Stimulated activated CD4-positive, alpha-beta T cell treated with anti-CD3 and anti-CD28 coated beads, Interleukin-12 subunit alpha, Interleukin-12 subunit beta, amount 100 ng/mL, for 48 hours (primary cell): ENCODE measurements at places on chromosomes 7 and 10.

GRCh38 chr7:70738151-70738885 lies 393.6 kb upstream of the GALNT17 start:
- DNase-seq: no peak

- DNase-seq: no peak
Observed at GRCh38 chr10:60760711-60761210, 17.5 kb upstream of the CDK1 start.

GRCh38 chr10:76282061-76283025 lies 850.9 kb downstream of the LRMDA start:
- no peak for DNase-seq

DNA sequence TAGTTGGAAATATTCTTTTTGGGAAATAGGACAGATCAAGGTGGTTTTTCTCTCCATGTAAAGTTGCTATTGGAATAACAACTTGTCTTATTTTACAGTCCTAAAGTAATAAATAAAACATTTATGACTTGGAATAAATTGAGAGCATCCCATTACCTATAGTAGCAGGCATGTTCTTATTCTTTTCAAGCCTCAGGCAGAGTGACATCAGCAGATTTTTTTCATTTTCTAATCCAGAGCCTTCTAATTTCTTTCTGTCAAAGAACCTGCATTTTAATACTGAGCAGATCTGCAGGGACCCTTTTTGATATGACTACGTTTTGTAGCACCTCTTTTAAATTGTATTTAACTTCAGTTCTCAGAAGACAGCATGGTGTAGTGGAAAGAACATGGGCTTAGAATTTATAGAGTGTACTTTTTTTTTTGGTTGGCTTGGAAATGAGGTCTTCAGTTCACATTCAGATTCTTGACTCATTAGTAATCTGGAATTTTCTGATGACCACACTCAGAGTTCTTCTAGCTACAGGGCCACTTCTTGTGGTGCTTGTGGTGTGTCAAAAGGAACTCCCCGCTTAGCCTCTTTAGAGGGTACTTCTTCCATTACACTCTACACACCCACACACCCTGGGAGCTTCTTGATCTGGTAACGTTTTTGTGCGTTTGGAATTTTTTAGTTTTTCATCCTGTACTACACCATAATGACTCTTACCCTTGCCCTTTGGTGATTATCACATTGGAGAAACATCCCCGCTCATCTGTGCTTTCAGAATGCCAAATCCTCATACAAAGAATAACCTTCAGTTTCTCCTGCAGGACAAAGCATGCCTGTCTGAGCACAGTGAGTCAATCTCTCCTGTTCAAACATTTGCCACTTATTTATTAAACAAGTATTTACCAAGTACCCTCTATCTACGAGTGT lies 34.6 kb downstream of the AGK start:
- DNase-seq: peak; percentile 47

DNA sequence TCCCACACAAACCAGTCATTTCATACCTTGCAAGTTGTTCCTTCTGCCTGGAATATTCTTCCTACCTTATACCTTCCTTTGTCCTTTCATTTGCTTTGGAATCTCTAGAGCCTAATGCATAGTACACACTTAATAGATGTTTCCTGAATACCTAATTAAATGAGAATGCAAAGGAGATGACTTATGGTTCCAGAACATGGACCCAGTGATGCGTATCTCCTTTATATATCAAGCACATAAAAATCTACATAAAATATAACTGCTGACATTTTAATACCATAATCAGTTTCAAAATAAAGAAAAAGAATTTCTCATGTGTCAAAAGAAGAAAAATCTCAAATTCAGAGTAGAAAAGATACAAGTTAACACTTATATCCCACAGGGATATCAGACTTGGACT lies 110.6 kb upstream of the ASAH2 start:
- no peak for DNase-seq

DNA sequence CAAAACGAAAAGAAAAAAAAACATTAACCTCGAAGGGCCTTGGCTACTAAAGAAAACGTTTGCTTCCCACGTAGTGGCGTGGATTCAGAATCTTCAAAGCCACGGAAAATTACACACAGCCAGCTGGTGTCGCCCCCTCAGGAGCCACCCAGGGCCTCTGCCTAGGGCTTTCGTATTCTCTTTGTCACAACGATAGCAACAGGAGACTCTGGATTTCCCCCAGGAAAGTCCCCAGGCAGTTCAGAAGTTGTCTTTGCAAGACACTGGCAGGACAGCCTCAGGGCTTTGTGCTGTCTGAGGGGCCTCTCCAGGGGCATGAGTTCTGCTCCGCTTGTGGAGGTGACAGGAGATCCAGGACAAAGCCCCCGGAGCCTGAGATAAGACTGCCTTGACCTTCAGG lies 150.2 kb upstream of the INSYN2A start:
- peak; percentile 11 for DNase-seq

GRCh38 chr10:100967332-100967731 lies 2.0 kb upstream of the SEMA4G start:
- no peak for DNase-seq

DNA sequence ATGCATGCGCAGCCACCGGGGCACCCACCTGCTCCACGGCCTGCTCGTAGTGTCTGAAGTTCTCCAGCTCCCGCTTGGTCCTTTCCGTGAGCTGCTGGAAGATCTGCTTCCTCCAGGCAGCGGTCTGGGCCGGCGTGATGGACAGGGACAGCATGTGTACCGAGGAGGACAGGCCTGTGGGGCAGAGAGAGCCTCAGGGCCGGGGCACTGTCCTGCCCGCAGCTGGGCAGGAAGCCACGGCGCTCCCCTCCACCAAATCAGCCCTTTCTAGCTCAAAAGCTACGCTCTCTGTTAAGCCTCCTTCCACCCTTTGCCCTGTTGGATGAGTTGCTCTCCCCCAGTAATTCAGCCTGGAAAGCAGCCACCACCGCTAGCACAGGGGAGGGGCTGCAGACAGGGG lies 19.2 kb downstream of the TECPR1 start:
- DNase-seq: no peak

- no peak for DNase-seq
Observed at GRCh38 chr10:71802715-71803488, 29.6 kb upstream of the VSIR start.

GRCh38 chr7:44615149-44615611 lies 8.8 kb downstream of the OGDH start:
- no peak for DNase-seq

GRCh38 chr10:75530299-75530698 lies 98.9 kb downstream of the LRMDA start:
- no peak for DNase-seq

DNA sequence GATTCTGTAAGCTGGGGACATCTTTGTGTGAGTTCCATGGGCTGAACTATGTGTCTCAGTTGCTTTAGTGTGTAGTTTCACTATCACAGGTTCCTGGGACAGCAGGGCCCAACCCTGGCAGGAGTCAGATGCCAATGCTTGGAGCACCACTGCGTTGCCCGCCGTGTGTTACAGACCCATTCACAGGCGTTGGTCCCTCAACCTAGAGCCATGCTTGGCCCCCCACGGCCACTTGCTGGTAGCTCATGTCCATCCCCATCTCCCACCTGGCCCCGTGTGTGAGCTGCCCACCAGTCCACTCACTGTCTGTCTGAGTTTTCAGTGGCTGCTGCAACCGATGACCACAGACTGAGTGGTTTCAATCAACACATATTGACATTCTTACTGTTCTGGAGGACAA lies 546.9 kb downstream of the TCERG1L start:
- no peak for DNase-seq

GRCh38 chr7:33325754-33326484 lies 196.6 kb downstream of the BBS9 start:
- no peak for DNase-seq

- no peak for DNase-seq
Observed at GRCh38 chr7:2154831-2155230, 77.9 kb downstream of the MAD1L1 start.

DNA sequence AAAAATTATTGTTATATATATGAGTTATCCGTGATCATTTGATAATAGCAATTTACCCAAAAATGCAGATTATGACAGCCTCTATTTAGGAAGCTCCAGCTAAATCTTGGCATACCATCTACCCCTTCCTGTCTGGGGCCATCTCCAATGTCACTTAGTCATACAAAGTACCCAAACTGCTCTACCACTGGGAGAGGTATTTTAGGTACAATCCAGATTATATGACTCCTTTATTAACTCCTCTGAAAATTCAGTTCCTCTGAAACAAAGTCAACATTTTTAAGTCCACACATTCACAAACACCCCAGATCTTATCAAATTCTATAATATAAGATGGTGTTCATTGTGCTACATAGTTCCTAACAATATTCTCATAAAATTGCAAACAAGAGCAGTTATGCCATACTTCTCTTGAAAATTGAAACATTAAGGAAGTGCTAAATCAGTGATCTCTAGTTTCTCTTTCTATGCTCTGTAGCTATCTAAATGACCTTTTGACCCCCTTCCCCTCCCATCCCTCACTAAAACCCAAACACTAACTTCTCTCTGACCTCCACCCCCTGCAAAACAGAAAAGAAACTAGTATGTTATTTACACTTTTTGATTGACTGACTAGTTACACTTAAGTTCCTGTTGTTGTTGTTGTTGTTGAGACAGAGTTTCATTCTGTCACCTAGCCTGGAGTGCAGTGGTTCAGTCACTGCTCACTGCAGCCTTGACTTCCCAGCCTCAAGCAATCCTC lies 16.4 kb downstream of the HOXA1 start:
- no peak for DNase-seq

- no peak for DNase-seq
Observed at GRCh38 chr7:128352636-128353035, 8.9 kb downstream of the PRRT4 start.

DNA sequence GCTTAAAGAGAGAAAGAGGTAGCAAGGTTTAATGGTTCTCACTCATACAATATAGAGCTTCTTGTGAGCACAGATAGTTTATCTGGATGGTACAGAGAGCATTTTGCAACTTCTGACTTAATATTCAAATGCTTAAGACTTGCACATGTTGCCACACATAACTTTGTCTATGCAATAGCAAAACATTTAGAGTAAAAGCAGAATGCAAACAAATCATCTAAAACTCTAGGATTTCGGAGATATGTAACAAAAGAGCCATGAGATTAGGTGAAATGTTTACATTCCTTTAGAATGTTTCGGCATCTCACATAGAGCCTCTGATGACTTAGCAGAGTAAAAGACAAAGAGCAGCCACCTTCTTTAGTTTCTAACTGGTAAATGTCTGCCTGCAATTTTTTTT lies 717.1 kb upstream of the LRRN3 start:
- DNase-seq: no peak

DNA sequence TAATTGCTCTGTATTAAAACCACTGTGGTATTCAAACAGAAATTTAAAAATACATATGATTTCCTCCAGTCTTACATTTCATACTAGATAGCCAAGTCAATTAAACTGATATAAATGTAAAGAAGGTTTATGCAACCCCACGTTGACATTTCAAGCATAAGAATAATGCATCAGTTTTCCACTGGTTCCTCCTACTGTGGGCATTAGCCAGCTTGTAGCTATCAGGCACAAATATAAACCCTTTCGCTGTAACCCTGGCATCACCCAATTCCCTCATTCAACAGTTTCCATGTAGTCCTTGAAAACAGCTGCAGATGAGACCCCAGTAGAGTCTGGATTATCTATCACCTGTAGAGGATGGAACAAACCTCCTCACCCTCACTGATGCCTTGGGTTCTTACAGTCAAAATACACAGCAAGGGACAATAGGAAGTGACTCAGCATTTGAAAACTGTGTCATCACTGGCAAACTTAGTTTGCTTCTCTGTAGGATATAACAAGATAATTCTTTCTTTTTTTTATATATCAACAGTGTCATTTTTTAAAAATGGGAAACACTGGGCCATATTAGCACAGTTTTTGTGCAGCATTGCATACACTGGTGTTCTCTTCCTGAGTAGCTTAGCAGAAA lies 113.0 kb downstream of the PDE1C start:
- DNase-seq: no peak

- no peak for DNase-seq
Observed at GRCh38 chr10:128143531-128143930, 17.3 kb upstream of the MKI67 start.

DNA sequence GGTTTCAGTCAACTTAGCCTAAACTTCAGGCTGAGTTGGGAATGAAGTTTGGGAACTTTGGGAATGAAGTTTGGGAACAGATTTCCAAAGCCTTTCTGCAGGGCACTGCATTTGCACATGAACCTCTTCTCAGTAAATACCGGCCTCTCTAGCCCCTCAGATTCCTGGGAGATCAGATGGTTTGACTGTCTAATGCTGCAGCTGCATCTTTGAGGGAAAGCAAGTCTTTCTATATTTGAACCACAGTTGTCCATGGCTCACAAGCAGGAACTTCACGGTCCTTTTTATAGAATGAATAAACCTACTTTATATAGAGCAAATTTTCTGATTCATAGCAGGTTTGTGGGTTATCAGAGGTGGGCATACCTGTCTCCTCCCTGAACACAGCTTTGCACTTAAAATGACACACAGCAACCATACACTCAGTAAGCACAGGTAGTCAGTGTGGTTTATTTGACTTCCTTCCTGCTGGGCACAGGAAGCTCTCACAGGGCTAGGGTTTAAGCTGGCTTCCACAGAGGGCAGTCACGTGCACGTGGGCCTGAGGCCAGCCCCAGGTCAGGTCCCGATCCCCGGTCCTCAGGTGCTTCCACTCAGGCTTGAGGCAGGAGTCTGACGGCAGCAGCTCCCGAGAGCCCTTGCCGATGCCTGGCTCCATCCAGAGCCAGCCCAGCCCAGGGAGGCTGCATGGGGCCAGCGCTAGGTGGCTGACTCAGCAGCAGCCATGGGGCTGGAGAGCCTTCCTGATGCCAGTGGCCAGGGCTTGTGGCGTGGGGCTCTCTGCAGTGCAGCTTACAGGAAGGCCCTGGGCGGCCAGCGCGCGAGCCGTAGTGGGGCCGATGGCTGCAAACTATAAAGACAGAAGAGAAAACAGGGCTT lies 12.8 kb upstream of the MMP21 start:
- no peak for DNase-seq

- no peak for DNase-seq
Observed at GRCh38 chr10:11959966-11960365, 82.6 kb downstream of the UPF2 start.

- no peak for DNase-seq
Observed at GRCh38 chr7:26787701-26788100, 76.7 kb downstream of the SKAP2 start.

GRCh38 chr7:35820858-35821257 lies 20.0 kb downstream of the SEPTIN7 start:
- no peak for DNase-seq

DNA sequence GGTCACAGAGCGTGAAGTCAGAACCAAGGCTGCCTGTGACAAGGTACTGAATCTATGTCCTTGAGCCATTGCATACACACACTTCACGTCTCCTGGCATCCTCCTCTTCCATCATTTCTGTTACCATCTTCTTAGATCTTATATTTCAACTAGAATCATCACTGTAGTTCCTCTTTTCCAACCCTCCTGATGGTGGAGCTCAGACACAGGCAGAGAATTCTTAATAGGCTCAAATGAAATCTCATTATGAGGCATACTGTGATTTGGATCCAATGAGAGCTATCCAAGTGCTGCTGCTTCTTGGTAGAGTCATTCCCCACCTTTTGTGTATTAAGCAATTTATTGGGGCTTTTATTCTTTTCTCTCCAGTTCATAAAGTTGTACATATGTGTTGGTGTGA lies 113.2 kb downstream of the CALCR start:
- no peak for DNase-seq

GRCh38 chr7:72444026-72444776 lies 32.1 kb upstream of the CALN1 start:
- no peak for DNase-seq

- DNase-seq: no peak
Observed at GRCh38 chr7:18828994-18829857, 288.2 kb downstream of the TWIST1 start.

GRCh38 chr7:81810476-81811155 lies 40.8 kb upstream of the HGF start:
- DNase-seq: no peak
